ACHN (cell line): ENCODE measurements at places on chromosomes 3 and 15.

- no peak for DNase-seq
Observed at GRCh38 chr3:48655606-48656005, 7.1 kb downstream of the CELSR3 start.

- DNase-seq = no peak
Observed at GRCh38 chr3:32430900-32431299, 39.2 kb downstream of the CMTM7 start.

GRCh38 chr15:22878103-22878502 lies 39.6 kb downstream of the NIPA2 start:
- DNase-seq = no peak

DNA sequence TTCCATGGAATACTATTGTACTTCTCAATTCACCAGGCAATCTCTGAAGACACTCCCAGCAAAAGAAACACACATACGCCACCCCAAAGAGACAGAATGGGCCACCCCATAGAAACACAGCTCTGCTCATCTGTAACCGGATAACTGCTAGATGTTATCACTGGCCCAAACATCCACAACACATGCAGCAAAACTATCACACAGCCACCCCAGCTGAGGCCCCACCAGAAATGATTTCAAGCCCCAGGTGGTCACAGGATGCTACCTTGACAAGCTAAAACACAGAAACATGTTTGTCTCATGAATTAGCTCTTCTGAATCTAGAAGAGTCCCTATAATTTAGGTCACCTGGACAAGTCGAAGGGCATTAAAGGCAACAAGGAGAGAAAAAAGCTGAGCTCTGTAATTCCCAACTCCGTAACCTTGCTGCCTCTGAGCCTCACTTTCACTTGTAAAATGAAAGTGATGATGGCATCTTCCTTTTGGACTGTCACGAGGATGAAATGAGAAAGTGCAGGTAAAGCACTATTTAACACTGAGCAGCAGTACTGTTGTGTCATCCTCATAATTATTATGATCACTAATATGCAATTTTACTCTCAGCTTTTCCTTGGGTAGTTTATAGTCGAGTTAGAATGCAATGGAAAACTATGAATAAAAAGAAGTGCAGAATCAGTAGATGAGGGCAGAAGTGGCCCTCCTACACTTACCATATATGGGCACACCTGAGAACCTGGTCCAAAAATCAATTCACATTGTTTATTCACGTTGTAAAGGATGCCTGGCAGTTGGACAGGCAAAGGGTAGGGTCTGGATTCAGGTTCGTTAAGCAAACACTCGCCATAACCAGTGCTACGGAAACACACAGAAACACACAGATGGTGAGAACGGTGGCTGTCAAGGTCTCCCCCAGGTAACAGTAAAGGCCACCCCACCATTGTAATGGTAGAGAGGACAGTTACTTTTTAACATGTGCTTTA lies 38.6 kb downstream of the ADAMTS9 start:
- no peak for DNase-seq

DNA sequence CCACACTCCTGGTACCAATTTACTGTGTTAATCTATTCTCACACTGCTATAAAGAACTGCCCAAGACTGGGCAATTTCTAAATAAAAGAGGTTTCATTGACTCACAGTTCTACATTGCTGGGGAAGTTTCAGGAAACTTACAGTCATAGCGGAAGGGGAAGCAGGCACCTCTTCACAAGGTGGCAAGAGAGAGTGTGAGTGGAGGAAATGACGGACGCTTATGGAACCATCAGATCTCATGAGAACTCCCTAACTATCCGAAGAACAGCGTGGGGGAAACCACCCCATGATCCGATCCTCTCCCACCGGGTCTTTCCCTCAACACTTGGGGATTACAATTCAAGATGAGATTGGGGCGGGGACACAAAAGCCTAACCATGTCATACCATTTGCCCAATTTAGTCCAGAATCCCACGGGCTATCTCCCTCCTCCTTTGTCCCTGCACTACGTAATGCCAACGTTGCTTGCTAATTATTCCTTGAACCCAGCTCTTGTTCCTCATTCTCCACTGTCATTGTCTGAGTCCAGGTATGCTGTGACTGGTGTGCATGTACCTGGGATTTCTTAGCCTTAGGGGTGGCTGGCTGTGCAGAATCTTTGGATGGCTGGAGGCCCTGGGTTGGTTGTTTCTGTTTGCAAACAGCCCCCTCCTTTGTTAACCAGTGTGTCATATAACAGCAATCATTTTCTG lies 3.4 kb downstream of the PIGZ start:
- DNase-seq = no peak

- no peak for DNase-seq
Observed at GRCh38 chr3:59555593-59556315, 505.9 kb upstream of the CFAP20DC start.

GRCh38 chr3:52495777-52496602 lies 852 bp downstream of the STAB1 start:
- peak; percentile 44 for DNase-seq

DNA sequence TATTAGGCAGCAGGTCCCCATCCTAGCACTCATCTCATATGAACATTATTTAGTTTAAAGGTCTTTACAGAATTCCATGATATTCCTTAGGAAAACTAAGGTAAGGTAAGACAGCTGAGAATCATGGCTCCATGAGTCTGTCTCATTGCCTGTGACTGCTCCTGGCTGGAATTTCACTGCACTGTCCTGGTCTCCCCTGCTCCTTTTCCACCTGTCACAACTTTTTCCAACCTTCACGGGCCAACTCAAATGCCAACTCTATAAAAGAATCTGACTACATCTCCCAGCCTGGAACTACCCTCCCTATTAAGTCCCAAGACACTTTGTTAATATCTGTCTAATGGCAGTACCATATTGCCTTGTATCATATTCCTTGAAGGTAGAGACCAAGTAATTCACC lies 7.6 kb downstream of the CNBP start:
- DNase-seq = no peak

- DNase-seq = no peak
Observed at GRCh38 chr3:32460031-32460749, 42.5 kb downstream of the CMTM6 start.

- no peak for DNase-seq
Observed at GRCh38 chr3:106263546-106263945, 394.7 kb upstream of the CBLB start.

- DNase-seq = no peak
Observed at GRCh38 chr3:45677033-45677446, 12.2 kb upstream of the SACM1L start.

- no peak for DNase-seq
Observed at GRCh38 chr15:40053831-40054604, 15.0 kb upstream of the SRP14 start.

- DNase-seq = no peak
Observed at GRCh38 chr15:35757361-35757760, 211.4 kb upstream of the DPH6 start.

GRCh38 chr15:93372208-93372864 lies 283.3 kb upstream of the RGMA start:
- no peak for DNase-seq

DNA sequence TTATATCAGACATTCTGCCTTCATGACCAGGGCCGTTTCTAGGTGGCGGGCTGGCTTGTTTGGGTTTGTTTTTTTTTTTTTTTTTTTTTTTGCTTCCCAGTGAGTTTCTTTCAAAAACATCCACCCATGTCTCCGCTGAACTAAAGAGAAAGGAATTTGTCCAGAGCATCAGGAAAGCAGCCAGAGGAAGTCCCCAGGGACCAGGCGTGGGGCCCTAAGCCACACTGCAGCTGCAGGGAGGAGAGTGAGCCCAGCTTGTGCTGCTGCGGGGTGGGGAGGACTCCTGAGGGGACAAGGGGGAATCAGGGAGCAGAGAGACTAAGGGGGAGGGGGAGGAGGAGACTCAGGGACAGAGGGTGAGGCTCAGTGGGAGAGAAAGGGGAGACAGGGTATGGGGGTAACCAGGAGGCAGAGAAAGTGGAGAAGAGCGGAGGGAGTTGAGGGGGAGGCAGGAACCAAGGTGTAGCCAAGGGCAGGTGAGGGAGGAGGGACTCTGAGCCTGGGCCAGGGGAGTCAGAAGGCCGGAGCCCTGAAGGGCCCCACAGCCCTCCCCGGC lies 49.5 kb downstream of the CYP11A1 start:
- DNase-seq = peak; percentile 81

DNA sequence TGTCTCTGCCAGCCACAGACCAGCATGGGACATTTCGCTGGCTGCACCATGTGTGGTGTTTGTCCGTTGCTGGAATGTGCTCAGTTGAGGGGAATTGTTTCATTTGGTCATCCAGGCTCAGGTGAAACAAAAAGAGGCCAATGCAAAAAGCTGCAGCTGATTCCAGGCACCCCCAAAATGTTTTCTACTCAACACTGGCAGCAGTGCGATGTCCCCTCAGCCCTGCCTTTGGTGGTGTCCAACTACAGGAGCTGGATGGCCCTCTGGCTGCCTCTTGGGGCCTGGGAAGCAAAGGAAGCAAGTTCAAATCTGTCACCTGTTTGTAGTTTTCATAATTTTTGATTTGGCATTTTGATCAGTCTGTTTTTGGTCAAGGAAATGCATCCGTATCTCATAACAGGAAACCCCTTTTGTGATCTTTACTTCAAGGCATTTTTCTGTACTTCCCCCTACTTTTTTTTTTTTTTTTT lies 141.8 kb downstream of the EEFSEC start:
- no peak for DNase-seq

GRCh38 chr3:172699031-172699430 lies 11.8 kb downstream of the NCEH1 start:
- DNase-seq = no peak

DNA sequence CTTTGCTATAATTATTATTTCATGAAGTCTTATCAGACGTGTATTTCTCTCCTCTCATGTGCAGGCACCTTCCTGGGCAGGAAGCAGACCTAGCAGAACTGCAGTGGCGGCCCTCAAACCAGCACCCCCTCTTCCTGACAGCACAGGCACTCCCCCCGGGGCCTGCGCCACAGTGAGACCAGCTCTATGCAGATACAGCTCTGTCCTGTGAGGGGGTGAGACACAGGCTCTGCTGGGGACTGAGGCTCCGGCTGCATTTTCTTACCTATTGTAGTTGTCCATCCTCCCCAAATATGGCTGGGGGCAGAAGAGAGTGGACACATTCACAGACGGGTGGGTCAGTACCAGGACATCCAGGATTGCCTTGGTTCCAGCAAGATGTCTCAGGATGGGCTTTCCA lies 5.0 kb downstream of the CISH start:
- no peak for DNase-seq

GRCh38 chr3:43288366-43288765 lies 2.0 kb downstream of the SNRK start:
- DNase-seq = peak; percentile 57

DNA sequence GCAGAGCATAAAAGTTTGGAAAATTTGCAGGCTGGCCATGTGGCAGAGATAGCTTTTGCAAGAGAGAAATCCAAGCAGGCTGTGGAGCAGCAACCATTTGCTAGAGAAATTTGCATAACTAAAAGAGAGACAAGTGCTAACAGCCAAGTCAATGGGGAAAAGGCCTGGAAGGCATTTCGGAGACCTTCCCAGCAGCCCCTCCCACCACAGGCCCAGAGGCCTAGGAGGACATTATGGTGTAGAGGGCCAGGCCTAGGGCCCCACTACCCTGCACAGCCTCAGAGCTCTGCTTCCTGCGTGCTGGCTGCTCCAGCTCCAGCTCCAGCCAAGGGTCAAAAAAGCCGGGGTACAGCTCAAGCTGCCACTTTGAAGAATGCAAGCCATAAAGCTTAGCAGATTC lies 82.7 kb downstream of the MYO5A start:
- DNase-seq = no peak

DNA sequence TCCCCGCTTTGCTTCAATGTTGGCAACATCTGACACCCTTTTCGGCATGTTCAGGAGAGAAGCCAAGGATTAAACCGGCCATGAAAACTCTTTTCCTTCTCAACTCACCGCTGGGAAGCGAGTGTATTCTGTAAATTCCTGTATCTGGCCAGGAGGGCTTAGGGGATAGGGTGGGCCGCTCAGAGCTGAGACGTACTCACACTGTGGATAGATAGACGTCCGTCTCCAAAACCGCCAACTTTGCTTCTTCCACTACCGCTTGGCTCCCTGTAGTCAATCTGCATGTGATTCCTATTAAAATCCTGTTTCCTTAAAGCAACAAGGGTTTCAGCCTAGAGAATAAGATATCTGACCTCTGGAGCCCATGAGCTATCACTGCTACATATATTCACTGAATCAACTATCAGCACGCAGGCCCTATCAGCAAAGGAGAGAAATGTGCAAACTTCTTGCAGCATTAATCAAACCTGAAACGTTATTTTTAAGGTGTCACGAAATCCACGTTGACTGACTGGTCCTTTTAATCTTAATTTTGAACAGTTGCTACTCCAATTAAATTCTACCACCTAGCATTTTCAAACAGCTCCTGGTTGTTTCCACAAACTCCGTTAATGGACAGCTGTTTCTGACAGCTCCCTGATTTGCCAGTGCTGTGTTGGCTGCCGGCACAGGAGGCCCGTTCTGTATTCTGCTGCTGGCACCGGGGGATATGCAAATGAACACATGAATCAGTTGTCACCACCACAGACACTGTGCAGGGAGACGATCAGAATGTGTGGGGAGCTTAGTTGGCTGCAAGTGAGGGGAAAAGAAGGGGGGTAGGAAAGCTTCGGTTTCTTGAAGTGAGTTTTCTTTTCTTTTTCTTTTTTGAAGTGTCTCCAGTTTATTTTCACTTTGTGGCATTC lies 438.9 kb upstream of the ARRDC4 start:
- DNase-seq = no peak

DNA sequence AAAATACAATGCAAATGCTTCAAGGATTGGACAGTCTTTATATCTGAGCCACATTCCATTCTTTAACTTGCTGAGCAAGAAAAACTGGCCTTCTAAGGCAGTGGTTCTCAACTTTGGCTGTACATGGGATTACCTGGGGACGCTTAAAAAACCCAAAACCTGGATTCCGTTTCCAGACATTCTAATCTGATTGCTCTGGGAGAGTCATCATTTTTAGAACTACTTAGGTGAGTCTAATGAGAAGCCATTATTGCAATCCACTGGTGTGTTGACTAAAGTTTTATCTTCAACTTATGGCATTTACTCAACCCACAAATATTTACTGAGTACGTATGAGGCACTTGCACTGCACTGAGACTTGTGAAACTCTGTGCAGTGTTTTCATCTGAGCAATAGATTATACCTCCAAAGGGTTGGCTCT lies 195.7 kb upstream of the ATP11B start:
- DNase-seq = no peak

GRCh38 chr15:65263313-65263712 lies 23.4 kb downstream of the PARP16 start:
- DNase-seq = no peak

DNA sequence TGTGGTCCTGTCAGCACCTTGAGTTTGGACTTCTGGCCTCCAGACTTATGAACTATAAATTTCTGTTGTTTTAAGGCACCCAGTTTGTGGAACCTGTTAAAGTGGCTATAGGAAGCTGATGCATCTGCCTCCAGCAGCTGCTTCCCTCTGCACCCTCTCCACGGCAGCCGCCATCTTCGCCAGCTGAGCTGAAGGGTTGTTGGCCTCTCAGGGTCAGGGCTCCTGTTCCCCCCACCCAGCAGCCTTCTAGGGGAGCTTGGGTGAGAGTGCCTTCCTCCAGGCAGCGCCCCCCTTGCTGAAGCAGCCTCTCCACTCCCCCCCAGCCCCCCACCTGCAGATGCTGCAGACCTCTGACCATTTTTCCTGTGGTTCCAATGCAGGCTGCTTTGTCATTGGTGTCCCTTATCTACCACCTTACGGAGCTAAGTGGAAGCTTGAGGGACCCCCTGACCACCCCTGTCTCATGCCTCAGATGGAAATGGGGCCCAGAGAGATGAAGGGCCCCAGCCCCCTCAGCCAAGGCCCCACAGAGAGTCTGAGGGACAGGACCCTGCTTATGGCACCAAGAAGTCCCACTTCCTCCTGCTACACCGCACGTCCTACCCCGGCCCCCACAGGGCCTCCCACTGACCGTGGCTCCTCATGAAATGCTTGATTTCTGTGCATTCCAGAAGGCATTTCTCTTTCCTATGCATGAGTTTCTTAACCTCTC lies 61.4 kb upstream of the TLE3 start:
- DNase-seq = no peak
